ENCODE measurements at places on chromosomes 2 and 18.

GRCh38 chr2:190467575-190468083 is 59.5 kb downstream of the MFSD6 start:
- DNase-seq = no peak

DNA sequence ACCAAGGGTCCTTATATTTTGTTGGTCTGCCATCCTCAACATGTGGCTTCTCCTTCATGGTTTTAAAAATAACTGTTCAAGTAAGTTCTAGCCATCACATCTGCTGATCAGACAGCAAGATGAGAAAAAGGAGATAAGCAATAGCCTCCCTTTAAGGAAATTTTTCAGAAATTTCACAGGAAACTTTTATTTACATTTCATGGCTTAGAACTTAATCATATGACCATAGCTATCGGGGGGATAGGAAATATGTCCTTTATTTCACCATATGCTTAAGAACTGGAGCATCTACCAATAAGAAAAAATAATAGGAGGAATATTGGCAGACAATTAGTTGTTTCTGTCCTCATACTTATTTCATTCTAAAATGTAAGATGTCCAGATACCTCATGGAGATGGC is 16.2 kb downstream of the ATF2 start:
- DNase-seq = no peak

DNA sequence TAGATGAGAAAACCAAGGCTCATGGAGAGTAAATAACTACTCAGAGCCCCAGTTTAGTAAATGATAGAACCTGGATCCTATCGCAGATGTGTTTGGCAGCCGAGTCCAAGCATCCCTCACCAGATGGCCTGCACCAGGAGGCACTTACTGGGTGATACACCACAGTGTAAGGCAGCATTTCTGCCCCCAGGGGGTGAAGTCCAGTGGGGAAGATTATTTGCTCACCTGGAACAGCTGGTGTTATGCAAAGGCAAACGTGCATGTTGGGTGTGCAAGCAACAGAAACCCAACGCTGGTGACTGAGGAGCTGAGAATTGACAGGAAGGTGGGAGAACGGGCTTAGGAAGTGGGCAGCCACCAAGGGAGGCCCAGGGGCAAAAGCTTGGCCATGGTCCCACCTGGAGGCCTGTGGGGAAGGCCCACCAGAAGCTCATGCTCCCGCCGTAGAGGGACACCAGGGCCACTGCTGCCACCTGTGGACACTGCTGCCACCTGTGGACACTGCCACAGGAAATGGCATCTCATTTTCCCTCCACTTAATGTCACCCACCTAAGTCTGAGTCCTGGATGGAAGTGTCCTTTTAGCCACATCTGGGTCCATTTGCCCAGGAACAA is 100.6 kb downstream of the TFCP2L1 start:
- no peak for DNase-seq

- DNase-seq = no peak
Measured at GRCh38 chr2:182078988-182079602, 93.4 kb downstream of the PPP1R1C start.

DNA sequence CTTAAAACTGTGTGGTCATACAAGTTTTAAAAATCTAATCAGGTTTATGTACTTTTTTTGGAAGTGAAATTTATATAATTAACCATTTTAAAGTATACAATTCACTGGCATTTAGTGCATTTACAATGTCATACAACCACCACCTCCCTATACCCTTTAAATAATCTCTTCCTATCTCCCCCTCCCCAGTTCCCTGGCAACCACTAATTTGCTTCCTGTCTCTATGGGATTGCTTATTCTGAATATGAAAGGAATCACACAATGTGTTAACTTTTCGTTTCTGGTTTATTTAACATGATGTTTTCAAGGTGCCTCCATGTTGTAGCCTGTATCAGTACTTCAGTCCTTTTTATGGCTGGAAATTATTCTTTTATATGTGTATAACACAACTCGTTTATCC is 19.4 kb downstream of the CHMP3 start:
- DNase-seq = no peak

GRCh38 chr2:145190031-145190703 is 670.2 kb upstream of the ZEB2 start:
- no peak for DNase-seq

DNA sequence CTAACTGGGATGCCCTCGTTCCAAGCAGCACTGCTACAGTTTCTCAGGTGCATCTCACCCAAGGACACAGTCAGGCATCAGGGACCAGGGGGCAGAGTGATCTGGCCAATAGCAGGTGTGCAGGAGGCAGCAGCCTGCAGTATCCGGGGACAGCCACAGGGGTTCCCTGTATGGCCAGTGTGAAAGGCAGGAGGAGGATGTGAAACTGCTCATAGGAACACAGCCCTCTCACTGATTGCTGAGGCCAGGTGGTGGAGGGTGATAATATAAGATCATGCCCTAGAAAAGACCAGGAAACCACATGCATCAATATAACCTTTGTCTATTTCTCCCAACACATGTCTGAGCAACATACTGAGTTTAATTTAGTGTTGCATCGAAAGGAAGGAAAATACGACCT is 112.7 kb upstream of the TACR1 start:
- DNase-seq = no peak

DNA sequence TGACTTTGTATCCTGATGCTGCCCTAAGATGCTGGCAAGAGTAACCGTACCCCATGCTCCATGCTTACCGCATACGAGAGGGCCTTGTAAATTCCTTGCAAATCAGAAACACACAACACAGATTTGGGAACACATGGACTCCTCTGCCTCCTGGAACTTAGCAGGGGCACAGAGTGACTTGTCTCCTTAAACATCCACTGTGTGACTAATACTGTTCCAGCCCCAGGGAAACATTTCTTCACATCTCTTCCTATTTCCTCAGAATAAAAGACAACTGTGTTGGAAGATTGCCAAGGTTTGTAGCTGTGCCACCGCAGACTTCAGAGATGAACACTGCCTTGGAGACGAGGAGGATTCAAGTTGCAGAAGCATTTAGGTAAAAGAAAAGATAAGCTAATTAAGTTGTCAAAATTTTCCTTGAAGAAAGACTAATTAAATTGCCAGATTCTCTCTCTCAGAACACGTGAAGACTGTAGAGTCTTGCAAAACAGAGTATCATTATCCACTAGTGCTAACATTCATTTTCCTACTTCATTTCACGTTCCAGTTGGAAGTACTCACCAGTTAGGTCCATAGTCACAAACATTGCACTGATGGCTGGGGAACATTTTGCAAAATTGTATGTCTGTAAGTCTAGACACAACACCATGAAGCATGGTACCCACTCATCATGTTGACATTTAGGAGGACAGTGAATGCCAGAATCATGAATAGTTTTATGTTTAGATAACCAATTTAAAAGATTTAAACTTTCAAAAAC is 188.8 kb downstream of the TSN start:
- no peak for DNase-seq

- DNase-seq = peak; percentile 60
Measured at GRCh38 chr2:238370823-238371372, 50.6 kb downstream of the TRAF3IP1 start.

- peak; percentile 29 for DNase-seq
Measured at GRCh38 chr2:170770008-170770605, at the start of gene ERICH2. ERICH2 (plus strand) TSS chr2:170770378; CDS start chr2:170770682, 304 bp downstream.

GRCh38 chr2:235938611-235939010 is 229.6 kb downstream of the GBX2 start:
- DNase-seq = no peak

DNA sequence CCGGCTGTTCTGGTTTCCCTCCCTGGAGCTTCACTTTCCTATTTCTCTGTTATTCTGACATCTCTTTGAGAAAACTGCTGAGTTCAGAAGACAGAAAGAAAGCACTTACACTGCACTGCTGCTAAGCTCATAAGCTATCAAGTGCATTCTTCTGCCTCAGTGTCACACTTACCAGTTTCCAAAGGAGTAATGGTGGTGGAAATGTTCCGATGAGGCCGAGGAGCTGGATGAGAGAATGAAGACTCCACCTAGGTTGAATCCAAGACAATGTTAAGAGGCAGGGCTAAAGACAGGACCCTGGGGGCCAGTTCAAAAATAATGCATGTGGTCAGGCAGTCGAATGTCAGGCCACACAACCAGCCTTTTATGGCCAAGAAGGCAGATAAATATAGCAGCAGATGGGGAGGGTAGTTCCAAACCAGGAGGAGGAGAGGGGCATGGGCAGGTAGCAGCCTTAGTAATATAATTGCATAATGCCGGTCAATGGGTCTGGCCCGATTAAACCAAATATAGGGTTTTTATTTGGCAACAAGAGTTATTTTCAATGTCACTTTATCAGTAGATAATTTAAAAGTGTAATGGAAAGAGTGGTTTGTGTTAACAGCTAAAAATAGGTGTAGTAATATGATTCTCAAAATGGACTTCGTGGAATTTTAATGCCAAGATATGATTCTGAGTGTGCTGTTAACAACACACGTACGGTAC is at the start of gene MYOM1:
TSS of gene MYOM1 (minus strand) at position 338 of the 705 bp plus-strand sequence. CDS start 4,745 bp downstream, outside the sequence.
- no peak for DNase-seq

- peak; percentile 59 for DNase-seq
Measured at GRCh38 chr18:57881818-57882413, 78.8 kb upstream of the ATP8B1 start.

- no peak for DNase-seq
Measured at GRCh38 chr2:212928681-212929080, 222.7 kb downstream of the IKZF2 start.

- no peak for DNase-seq
Measured at GRCh38 chr18:44732599-44732998, 51.9 kb downstream of the SETBP1 start.

- DNase-seq = no peak
Measured at GRCh38 chr18:56235481-56236013, 402.8 kb downstream of the TXNL1 start.

- DNase-seq = no peak
Measured at GRCh38 chr2:110957293-110957692, 163.4 kb upstream of the BCL2L11 start.

DNA sequence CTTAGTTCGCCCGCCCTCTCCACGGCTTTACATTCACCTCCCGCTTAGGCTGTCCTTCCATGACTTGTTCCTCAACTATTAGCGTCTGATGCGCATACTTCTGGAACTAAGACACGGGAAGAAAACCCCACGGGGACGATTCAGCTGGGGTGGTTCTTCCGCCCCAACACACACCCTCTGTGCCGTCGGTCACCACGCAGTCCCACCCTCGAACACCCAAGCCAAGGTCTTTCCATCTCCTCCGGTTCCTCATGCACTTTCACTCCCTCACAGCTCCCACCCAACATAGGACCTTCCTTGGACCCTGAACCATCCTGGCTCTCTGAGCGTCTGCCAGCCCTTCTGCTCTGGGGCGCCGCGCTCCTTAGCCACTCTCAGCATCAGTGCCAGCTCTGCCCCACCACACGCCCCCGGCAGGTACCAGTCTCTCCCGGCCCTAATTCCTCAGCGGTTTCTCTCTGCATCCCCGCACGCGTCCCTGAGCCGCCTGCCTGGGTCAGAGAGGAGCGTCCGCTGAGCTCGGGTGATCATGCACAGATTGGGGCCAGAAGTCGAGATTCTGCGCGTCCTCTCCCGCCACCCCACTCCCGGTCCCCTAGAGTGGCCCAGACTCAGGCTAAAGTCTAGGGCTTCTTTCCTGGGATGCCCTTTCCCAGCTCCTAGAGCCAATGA is 522 bp upstream of the SRD5A2 start:
- DNase-seq = no peak

DNA sequence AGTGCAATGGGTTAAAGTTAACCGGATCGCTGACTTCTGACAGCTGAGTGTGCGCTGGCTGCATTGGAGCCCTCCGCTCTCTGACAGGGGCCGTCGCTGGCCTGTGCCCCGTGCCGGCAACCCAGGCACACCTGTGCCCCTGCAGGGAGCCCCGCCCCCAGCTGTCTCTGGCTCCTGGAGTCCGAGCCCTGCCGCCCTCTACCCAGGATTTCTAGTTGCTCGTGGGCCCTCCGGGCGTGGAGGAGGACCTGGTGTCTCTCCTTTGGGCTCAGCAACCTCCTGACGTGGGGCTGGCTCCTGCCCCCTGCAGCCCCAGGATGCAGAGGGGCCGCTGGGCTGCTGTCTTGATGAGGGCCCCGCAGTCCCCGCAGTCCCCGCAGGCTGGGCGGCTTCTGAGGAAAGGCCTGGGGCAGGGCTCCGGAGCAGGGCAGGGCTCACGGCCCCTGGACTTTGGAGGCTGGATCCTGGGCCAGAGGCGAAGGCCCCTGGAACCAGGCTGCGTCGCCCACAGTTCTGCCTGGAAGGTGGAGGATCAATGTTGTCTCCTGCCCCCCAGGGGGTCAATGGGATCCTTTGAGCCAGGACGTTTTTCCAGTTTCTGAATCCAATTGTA is 172.8 kb downstream of the RNF144A start:
- no peak for DNase-seq

- DNase-seq = no peak
Measured at GRCh38 chr2:157792335-157793052, 83.6 kb downstream of the ACVR1 start.

DNA sequence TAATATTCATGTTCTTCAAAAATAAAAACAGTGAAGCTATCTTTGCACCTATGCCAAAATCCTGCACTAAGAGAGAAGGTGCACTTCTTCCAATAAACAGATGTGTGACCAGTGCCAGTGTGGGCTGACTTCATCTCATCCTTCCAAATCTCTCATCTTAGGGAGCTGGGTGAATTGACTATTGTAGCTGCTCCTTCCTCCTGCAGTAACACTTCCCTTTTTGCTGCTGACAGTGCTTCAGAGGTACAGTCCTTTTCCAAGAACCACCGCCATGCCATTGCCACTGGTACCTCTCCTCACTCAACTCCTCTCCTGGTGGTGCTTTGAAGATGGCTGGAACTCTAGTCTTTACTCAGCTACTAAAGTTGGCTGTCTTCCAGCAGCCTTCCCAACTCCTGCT is 42.1 kb upstream of the ARHGAP25 start:
- DNase-seq = no peak

GRCh38 chr2:239274391-239275043 is 126.3 kb downstream of the HDAC4 start:
- DNase-seq = peak; percentile 41

DNA sequence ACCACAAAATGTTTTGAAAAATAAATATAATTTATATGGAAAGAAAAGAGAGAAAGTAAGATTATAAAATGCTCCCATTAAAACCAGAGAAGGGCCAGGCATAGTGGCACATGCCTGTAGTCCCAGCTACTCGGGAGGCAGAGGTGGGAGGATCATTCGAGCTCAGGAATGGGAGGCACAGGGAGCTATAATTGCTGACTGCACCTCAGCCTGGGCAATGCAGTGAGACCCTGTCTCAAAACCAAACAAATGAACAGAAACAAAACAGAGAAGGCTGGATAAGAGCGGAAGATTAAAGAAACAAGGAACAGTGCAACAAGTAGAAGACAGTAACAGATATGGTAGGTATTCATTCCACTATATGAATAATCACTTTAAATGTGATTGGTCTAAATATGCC is 18.6 kb upstream of the TMEM182 start:
- DNase-seq = no peak

- no peak for DNase-seq
Measured at GRCh38 chr2:104889960-104890684, 36.2 kb downstream of the POU3F3 start.

- no peak for DNase-seq
Measured at GRCh38 chr18:58032233-58032632, 11.8 kb upstream of the NEDD4L start.

GRCh38 chr2:74416778-74417177 is 4.6 kb downstream of the C2orf81 start:
- no peak for DNase-seq

Data from stimulated activated CD4-positive, alpha-beta T cell treated with anti-CD3 and anti-CD28 coated beads, Interleukin-4, amount 100 ng/mL, for 24 hours (primary cell).